ENCODE measurements at places on chromosomes 5 and 9.

- no peak for DNase-seq
Measured at GRCh38 chr9:125757834-125758233, 10.7 kb downstream of the PBX3 start.

DNA sequence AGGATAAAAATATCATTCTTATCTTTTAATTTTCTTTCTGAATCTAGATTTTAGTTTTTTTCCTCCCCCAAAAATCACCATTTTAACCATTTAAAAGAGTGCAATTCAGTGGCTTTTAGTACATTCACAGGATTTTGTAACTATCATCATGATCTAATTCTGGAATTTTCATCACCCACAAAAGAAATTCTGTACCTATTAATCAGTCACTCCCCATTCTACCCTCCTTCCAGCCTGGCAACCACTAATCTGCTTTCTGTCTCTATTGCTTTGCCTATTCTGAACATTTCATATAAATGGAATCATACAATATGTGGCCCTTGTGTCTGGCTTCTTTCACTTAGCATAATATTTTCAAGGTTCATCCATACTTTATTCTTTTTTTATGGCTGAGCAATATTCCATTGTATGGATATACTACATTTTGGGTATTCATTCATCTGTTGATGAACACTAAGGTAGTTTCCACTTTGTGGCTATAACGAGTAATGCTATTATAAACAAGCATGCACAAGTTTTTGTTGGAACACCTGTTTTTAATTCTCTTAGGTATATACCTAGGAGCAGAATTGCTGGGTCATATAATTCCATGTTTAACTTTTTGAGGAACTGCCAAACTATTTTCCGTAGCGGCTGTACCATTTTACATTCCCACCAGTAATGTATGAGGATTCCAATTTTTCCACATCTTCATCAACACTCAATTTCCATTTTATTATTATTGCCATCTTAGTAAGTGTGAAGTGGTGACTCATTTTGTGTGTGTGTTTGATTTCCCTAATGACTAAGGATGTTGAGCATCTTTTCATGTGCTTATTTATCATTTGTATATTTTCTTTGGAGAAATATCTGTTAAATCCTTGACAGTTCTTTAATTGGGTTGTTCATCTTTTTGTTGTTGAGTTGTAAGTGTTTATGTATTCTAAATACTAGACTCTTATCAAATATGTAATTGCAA, 340.3 kb downstream of the CWC27 start:
- no peak for DNase-seq

GRCh38 chr5:120052916-120053828, 410.9 kb upstream of the PRR16 start:
- no peak for DNase-seq

- DNase-seq, result no peak
Measured at GRCh38 chr5:110087829-110088228, 398.1 kb downstream of the MAN2A1 start.

DNA sequence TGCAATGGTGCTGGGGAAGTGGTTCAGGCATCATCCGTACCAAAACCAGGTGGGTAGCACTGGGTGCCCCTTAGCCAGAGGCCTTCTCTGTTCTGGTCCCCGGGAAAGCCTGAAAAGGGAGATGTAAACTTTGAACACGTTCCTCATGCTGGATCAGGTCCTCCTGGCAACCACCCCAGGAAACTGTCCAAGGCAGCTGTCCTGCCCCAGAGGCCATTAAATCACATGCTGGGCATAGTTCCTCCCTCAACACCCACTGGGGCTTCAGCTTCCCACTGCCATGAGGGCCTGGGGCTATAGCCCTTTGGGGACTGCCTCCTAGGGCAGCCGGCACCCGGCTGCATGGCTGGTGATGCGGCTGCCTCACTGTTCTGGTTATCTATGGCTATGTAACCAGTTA, 228.9 kb upstream of the MVB12B start:
- no peak for DNase-seq

DNA sequence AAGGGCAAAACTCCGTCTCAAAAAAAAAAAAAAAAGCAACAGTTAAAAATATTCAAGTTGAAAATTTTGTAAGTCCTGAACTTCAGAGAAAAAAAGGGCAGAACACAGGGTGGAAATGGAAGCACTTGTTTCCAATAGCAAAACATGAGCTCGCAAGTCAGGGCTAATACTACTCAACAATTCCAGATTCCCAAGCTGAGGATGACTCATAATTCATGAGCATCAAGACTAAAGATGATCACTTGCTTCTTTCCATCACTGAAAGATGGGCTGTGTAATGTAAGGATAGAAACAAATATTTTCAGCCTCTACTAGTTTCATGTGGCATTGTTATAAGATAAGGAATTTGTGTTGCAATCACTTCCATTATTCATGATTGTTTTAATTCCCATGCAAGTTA, 33.5 kb upstream of the FST start:
- no peak for DNase-seq

DNA sequence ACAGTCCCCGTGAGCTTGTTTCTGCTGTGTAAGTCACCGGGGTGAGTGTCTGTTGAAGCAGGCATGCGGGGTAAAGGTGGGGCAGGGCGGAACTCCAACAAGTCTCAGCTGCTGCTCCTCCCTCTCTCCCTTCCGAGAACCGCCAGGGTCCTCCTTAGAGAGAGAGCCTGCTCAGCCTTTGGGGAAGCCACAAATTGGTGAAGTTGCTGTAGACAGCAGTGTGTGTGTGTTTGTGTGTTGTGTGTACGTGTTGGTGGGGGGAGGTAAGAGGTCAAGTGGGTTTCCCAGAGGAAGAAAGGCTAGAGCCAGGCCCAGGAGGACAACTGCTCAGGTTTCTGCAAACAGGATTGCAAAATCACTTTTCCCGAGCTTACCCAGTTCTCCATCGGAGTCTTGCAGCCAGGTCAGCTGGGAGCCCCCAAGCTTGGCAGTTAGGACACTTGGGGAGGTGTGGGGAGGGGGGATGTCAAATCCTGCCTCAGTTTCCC, 38.9 kb upstream of the DAB2IP start:
- no peak for DNase-seq

- peak; percentile 5 for DNase-seq
Measured at GRCh38 chr5:31809050-31809870, 170.3 kb downstream of the PDZD2 start.

- no peak for DNase-seq
Measured at GRCh38 chr5:173638126-173639040, 21.9 kb upstream of the BOD1 start.

DNA sequence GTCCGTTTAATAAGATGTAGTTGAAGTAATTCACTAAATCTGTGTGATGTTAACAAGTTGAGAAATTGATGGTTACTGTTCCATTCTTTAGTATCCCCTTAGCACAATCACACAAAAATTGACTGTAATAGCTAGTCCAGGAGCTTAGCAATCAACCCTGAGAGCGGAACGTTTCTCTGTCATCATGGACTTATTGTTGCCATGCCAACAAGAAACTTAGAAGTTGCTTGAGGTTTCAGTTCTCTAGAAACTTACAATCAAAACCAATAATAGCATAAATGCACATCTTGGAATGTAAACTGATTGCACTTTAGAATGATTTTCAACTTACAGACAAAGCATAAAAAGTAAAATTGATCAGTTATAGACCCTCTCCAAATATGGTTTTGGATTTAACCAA, 125.4 kb upstream of the ANKH start:
- no peak for DNase-seq

DNA sequence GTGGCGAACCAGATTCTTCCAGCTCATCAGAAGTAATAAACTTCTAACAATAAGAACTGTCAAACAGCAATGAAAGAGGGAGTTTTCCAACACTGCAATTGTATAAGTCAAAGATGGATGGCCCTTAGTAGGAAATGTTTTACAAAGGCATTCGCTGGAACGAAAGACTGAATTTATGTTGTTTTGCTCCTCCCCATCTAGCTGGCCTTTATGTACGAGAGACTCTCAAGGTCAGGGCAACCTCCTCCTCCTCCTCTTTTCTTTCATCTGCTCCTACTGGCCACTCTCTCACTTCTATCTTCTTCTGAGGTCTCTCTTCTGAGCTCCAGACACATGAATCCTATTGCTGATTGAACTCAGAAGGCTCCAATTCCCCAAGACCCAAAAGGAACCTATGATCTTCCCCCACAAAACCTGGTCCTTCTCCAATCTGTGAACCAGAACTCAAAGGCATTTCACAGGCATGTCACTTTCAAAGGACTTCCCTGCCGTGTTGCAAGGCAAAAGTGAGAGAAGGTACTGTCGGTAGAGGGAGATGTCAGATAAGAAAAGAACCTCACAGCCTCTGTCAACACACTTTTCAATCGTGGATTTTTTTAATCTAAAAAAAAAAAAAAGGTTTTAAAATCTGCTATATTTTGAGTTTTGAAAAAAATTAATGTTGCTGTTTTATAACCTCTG, 28.5 kb upstream of the PUM3 start:
- DNase-seq, result no peak

DNA sequence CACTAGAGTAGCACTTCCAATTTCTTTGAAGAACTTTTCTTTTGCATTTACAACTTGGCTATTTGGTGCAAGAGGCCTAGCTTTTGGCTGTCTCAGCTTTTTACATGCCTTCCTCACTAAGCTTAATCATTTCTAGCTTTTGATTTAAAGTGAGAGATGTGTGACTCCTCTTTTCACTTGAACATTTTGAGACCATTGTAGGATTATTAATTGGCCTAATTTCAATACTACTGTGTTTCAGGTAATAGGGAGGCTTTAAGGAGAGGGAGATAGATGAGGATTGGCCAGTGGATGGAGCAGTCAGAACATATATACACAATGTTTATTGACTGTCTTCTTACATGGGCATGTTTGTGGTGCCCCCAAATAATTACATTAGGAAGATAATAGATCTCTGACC, 161.7 kb downstream of the GNA14 start:
- DNase-seq, result no peak

DNA sequence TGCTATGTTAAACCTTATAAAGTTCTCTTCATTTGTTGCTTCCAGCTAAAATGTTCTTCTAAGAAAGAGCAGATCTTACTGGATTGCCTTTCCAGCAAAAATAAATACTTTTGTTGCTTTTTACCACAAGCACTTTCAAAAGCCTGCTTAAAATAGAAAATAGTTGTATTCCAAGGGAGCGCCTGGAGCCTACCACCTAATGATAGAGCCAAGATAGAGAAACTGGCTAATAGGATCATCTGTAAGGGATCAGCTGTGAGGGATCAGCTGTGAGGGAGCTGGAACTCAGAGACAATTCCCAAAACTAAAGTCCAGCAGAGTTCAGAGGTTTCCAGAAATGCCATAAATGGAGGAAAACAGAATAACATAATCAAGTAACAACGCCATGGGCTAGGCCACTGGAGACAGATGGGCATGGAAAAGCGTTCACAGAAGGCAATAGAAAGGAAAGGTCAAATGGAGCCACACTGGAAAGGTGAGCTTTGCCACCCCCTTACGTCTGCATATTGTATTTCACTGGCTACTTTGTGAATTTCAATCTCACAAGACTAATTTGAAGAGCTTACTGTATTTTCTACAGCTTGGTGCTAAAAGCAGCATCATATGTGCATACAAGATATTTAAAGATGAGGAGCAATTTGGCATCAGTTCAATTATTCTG, 140.6 kb upstream of the TLE4 start:
- DNase-seq, result no peak

- DNase-seq, result no peak
Measured at GRCh38 chr5:138159666-138160065, 18.8 kb downstream of the BRD8 start.

- DNase-seq, result no peak
Measured at GRCh38 chr5:85069659-85070640, 685.3 kb upstream of the EDIL3 start.

- no peak for DNase-seq
Measured at GRCh38 chr9:131169563-131170240, 44.3 kb downstream of the NUP214 start.
